ENCODE measurements at places on chromosomes 4 and X. TPM values are rescaled to one million over a fixed set of nuclear protein-coding genes. Genes with fewer than 3 reads are reported as not detected.
A peak's percentile ranks its signal among the peaks of the same experiment; 100 is the strongest.

GRCh38 chr4:98930311-98930865, 1.5 kb upstream of the EIF4E start:
- no peak for DNase-seq
- H3K4me3 ChIP-seq = peak overlapping the region; percentile 99
- peaks cover 31% of the 10 kb centered on the region for H3K4me1 ChIP-seq
- peaks cover 10% of the 10 kb centered on the region for H3K27me3 ChIP-seq

The CXCL9 gene
- total RNA-seq = 2.2 TPM

The TMEM150C gene
- not detected for total RNA-seq

DNA sequence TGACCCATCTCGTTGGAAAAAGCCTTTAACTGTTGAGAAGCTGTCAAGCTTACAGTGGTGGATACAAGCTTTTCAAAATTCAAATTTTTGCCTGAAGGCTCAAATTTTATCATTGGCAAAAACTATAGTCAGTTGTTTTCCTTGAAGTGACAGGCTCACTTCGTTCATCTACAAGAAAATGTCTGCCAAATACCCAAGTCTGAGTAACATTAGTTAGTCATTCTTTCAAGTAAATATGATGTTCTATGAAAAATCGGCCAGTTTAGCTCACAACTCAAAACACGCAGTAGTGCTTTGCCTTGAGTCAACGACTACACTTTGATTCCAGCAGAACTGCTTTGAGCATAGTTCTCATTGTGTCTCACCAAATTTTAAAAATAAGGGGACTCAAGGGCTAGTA, 170.3 kb upstream of the MAMLD1 start:
- no peaks in the 10 kb centered on the region for H3K4me1 ChIP-seq
- H3K36me3 ChIP-seq = no peaks in the 10 kb centered on the region
- no peak for DNase-seq
- H3K4me3 ChIP-seq = no peak overlapping the region

The PHOX2B gene
- total RNA-seq = not detected

The CXCL1 gene
- not detected for total RNA-seq

DNA sequence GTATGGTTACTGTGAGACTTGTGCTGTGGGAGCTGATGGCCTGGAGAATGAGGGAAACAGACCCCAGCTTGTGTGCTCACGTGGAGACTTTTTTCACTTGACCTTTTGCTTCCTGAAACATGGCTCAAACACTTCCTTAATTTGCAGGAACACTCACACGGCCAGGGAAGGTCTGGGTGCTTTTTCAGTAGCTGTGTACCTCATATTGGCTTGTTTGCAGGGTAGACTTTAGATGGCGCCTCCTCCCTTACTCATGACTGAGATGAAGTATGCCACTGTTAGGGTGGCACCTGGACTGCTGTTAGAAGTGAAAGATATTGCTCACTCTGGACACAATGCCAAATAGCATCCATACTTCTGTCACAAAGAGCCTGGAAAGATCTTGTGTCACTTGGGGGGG, 75.7 kb upstream of the WDR1 start:
- H3K4me3 ChIP-seq = no peak overlapping the region
- H3K4me1 ChIP-seq = peaks cover 2% of the 10 kb centered on the region
- no peak for DNase-seq
- H3K27ac ChIP-seq = no peak overlapping the region
- no peaks in the 10 kb centered on the region for H3K36me3 ChIP-seq

DNA sequence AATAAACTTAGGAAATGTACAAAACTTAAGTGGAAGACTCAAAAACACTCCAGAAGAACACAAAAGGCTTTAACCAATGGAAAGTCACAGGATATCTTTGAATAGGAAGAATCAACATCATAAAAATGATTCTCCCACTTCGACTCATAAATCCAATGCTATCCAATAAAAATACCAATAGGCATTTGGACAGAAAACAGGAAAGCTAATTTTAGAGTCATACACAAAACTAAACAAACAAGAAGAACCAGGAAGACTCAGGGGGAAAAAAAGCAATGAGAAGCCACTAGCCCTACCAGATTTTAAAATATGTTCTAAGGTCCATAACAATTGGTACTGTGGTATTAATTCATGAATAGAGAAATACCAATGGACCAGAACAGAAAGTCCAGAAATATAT, 28.2 kb downstream of the SLC9A7 start:
- no peak overlapping the region for H3K27ac ChIP-seq
- peaks cover 9% of the 10 kb centered on the region for H3K36me3 ChIP-seq
- no peak for DNase-seq
- no peak overlapping the region for H3K4me3 ChIP-seq

GRCh38 chr4:167196344-167197012, 37.8 kb downstream of the SPOCK3 start:
- no peaks in the 10 kb centered on the region for H3K4me1 ChIP-seq
- no peak for DNase-seq
- H3K36me3 ChIP-seq = no peaks in the 10 kb centered on the region
- H3K27ac ChIP-seq = no peak overlapping the region
- no peak overlapping the region for H3K4me3 ChIP-seq

- peaks cover 40% of the 10 kb centered on the region for H3K4me1 ChIP-seq
- H3K27me3 ChIP-seq = no peaks in the 10 kb centered on the region
- H3K4me3 ChIP-seq = peak overlapping the region; percentile 45
- no peaks in the 10 kb centered on the region for H3K36me3 ChIP-seq
These were observed 17.2 kb downstream of the XPNPEP2 start for GRCh38 chrX:129755779-129756650.

DNA sequence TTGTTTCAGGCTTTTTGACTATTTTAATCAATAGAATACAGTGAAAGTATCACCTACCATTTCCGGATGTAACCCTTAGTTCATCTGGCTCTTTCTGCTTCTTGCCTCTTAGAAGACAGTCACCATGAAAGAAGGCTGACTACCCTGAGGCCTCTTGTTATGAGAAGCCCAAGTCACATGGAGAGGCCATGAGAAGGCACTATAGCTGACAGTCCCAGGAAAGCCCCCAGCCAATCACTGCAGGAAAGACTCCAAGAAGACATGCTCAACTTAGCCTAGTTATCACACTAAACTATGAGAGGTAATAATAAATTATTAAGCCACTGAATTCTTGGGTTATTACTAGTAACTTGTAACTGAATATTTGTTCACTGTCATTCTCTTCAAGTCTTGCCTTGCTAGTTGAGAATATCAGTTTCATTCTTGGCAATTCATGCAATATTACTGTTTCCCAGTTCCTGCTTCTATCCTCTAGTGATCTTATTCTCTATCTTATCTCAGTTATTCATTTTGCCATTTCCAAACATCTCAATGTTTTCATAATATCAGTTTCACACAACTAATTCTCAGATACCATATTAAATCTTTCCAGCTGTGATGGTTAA, 57.1 kb upstream of the GUCY1A1 start:
- H3K27ac ChIP-seq = no peak overlapping the region
- no peaks in the 10 kb centered on the region for H3K36me3 ChIP-seq
- DNase-seq = no peak
- peaks cover 1% of the 10 kb centered on the region for H3K4me1 ChIP-seq
- H3K4me3 ChIP-seq = no peak overlapping the region

The NR3C2 gene
- total RNA-seq = 6.2 TPM

DNA sequence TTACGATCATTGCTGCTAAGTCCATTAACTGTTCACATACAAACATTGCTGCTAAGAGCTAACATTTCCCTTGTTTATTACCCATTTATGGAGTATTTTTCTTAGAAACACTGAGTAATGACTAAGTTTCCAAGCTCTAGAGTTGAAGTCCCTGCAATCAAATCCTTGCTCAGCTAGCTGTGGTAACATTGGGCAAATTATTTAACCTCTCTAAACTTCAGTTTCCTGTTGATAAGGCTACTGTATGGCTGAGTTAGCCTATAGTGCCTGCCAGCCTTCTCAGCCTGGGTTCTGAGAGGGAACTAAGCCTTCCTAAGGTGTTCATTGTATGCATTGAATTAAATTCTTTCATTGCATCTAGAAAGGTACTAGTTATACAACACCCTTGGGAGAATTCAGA, 15.2 kb upstream of the SCOC start:
- H3K27me3 ChIP-seq = no peaks in the 10 kb centered on the region
- no peaks in the 10 kb centered on the region for H3K36me3 ChIP-seq
- H3K4me3 ChIP-seq = no peak overlapping the region
